Hematopoietic multipotent progenitor cell (in vitro differentiated cells): ENCODE measurements at places on chromosomes 3 and 15.

DNA sequence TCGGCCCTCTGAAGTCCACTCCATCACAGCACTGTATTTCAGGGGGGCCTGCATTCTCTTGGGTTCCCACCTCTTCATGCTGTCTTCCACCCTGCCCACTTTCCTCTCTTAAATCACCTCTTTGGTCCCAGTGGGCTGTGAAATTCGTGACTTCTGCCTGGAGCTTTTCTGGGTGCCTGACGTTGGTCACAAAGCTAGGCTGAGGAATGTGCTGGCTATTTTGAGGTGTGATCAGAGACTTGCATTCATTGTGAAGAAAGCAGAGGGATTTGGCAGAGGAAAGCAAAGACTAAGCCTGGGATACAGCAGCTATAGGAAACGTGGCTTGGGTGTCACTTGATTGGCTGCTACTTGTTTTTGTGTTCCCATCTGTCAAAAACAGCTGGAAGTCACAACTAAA is 202.5 kb downstream of the SATB1 start:
- DNase-seq, result no peak

DNA sequence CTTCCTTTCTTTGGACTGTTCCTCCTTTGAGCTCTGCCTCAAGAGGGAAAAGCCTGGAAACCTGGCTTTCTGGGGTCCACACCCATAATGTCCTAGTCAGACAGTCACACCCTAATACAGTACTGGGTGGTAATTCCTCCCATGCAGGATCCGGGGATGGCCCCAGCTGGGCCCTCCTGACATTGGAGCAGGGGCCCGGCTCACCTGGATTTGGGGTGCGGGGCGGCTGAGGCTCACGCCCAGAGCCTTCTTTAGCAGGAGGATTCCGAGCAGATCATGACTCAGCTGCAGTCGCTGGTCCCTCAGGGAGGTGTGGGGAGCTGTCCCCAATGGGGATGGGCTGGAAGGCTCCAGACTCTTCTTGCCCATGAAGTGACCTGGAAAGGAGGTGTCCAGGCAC is 1.0 kb downstream of the NMB start:
- DNase-seq, result no peak

DNA sequence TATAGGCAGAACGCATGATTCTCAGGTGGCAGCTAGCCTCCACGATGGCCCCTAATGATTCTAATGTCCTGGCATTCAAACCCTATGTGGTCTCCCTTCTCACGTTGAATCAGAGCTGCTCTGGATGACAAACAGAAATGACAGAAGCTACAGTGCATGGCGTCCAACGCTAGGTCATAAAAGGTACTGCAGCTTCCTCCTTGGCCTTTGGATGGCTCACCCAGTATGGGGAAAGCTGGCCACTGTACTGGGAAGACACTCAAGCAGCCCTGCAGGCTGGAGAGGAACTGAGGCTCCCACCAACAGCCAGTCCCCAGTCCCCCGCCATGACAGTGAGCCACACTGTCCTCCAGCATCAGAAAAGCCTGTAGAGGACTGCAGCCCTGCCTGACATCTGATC is 286.3 kb downstream of the FAM43A start:
- DNase-seq, result no peak

GRCh38 chr3:66419036-66419435 is 81.8 kb downstream of the LRIG1 start:
- DNase-seq, result no peak

DNA sequence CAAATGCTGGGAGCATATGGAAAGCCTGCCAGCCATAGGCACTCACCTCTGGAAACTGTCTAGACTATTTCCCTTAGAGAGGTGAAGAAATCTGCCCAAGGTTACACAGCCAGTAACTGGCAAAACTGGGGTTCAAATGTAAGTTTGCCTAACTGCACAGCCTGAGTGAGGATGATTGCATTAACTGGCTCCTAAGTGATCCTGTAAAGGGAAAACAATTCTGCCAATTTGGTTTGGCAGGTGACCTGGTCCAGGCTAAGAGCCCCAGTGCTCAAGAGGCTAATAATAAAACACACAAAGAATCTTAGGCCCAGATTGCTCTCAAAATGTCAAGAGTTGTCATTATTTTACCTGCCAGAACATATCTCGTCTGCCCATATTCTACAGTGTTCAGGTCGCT is 43.9 kb upstream of the SPRED1 start:
- no peak for DNase-seq

- DNase-seq, result no peak
These were observed 45.8 kb downstream of the EBLN2 start for GRCh38 chr3:73107215-73107614.

GRCh38 chr3:117398141-117398899 is 688.7 kb downstream of the TUSC7 start:
- no peak for DNase-seq

DNA sequence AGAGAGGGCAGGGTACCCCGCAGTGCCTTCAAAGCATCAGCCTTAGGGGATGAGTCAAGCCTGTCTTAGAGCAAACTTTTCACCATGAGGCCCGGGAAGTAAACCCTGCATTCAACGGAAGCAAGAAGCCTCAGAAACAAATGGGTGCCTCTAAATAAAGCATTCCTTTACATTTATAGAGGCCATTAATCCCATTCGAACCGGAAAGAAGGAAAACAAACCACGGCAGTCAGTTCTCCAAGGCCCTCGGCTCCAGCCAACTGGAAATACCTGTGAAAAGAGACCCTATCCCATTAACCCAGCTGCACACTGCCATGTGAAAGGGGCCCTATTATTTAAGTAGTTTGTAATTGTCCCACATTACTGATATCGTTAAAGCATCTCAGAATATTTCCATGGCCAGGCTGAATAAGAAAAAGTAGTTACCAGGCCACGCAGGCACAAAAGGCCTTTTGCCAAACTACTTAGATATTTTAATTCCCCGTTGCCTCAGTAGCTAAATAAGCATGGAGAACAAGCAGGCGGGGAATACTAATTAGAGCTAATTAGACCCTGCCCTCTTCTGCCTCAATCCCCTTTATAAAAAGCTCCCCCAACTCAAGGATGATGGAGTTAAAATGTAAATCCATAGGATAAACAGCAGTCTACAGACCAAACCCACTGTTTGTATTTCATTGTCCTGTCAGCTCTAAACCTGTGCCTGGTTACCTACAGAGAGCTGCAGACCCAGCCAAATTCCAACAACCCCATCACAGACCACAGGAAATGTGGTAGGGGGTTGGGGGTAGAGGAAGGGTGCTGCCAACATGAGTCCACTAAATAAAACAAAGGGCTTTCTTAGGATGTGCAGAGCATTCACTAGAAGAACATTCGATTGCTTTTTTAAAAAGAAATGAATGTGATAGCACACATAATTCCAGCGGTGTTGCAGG is 4.1 kb downstream of the ITGB5 start:
- DNase-seq, result no peak

GRCh38 chr3:143167969-143168854 is 48.6 kb downstream of the CHST2 start:
- DNase-seq, result peak; percentile 42

DNA sequence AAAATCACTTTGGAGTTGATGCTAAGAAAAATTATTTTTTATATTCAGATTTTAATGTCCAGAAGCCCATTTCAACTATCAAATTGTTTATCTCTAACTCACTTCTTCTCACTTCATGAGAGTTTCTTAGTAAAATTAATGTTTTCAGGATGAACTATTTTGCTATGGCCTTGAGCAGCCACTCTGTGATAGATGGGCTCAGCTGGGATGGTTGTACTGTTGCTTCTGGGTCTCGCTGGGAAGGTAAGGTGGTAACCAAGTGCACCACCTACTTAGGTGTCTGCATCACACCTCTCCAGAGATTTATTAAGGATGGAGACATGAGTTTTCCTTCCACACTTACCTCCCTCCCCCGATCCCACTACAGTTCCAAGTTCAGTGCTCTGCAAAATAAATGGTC is 110.3 kb upstream of the ATP2B2 start:
- DNase-seq, result no peak

DNA sequence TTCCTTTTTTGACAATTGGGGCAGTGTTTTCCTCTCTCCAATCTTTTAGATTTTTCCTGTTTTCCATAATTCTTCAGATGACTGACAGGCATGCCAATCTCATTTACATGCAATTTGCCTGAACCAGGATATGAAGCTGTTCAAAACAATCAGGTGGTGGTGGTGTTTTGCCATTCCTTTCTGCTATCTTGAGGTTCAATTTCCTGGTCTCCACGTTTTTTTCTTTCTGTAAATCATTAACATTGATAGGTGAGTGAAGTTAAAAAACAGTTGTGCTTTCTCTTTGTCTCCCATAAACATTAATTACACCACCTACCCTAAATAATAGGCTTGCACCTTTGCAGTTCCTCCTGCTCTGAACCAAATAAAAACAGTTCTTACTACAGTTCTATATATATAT is 49.1 kb downstream of the C2CD4A start:
- DNase-seq, result no peak

GRCh38 chr15:85730001-85730820 is 64.5 kb downstream of the KLHL25 start:
- DNase-seq, result peak; percentile 75

- DNase-seq, result no peak
These were observed 174.4 kb upstream of the FAM3D start for GRCh38 chr3:58840949-58841348.

DNA sequence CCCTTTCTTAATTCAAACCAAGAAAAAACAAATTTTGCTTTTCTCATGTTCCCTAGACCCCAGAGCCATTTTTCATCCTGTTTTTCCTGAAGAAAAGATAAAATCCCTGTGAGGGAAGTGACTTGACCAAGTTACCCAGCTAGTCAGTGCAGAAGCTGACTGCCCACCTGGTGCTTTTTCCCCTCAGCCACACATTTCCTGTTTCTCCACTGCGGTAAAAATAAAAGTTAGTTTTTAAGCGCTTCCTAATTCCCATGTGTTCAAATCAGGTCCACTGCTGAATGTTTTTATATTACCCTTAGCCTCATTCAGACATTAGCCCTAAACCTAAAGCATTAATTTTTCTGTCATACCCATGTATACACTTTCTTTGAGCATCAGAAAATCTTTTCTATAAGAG is 26.1 kb downstream of the PPP2R3A start:
- no peak for DNase-seq

DNA sequence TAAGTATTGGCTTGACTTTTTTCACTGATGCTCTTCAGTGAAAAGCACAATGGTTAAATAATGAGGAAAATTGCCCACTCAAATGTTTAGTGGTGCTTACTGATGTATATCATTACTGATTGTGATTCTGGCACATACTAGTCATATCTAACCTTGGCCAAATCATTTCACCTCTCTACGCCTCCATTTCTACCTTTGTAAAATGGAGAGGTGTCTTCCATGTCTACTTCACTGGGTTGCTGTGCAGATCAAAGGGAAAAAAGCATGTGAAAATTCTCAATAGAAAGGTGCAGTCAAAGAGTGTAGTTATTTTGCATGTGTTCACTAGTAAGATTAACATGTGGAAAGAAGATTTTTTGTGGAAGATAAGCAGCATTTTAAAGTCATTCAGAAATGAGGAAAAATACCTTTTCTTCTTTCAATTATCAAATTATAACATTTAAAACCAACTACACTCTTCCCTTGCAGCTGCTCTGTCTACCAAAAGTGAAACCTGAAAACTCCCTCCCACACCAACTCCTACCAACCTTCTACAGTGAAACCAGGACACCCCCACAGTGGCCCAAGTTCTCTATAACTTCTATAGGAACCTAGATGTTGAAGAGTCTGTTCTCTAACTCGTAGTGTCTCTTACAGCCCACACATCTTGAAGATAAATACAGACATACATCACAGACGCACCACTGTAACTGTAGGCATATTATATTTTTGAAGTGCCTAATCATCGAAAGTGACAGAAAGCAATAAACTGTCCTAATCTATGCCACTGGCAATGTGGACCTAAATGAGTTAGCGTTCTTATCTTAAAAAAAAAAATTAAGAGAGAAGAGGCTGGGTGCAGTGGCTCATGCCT is 1.4 kb downstream of the CD200R1 start:
- no peak for DNase-seq

DNA sequence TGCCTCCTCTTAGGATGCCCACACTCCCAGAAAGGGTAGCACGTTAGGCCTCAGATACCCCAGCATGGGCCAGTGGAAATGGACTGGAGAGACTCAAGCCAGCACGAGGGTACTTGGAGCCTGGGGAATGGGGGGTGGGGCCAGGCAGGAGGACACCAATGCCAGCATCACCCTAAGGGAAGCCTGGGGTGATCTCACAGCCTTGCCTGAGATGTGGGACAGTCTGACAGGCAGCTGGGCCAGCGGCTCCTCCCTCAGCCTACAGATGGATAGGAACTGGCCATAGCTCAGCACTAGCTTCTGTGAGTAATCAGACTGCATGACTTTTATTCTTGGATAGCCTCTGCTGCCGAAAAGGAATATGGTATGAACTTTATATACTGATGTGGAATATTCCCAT is 59.6 kb upstream of the MRPS22 start:
- DNase-seq, result no peak

- no peak for DNase-seq
These were observed 58.7 kb upstream of the PLXND1 start for GRCh38 chr3:129665024-129665768.

- peak; percentile 72 for DNase-seq
These were observed 32.4 kb upstream of the SETMAR start for GRCh38 chr3:4270720-4271119.

- DNase-seq, result no peak
These were observed 25.6 kb upstream of the NLGN1 start for GRCh38 chr3:173371848-173372487.

GRCh38 chr3:106728315-106729098 is 648.7 kb upstream of the CCDC54 start:
- no peak for DNase-seq

GRCh38 chr3:30657914-30658313 is 51.5 kb downstream of the TGFBR2 start:
- no peak for DNase-seq

DNA sequence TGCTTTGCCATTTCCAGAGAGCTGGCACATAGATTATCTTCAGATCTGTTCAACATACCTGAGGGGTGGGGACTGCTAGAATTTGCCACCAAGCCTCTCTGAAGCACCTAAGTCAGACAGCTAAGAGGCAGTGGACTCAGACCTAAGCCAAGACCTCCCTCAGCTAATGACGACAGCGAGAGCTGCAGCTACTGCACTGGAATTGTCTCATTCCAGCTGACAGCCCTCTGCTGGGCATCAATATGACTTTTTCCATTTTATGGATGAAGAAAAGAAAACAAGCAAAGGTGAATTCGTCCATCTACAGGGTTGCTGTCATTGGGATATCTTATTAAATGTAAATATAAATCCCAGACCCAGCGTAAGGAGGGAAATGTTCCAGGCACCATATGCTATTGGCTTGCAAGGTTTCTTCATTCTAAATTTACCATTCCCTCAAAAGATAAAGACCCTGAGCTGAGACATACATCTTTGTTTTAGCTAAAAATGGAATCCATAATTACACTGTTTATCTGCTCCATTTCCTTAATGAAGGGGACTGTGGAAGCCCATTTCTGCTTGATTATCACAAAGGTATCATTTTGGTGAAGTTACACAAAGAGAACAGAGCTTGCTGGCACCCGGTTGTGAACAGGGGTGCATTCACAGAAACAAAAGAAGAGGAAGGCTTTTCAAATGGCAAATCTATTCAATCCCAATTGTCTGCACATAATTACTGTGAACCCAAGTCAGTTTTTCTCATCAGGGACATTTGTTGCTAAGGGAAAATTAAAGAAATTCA is 85.5 kb upstream of the LRTM1 start:
- no peak for DNase-seq
